ENCODE measurements at places on chromosomes 2 and 18.

DNA sequence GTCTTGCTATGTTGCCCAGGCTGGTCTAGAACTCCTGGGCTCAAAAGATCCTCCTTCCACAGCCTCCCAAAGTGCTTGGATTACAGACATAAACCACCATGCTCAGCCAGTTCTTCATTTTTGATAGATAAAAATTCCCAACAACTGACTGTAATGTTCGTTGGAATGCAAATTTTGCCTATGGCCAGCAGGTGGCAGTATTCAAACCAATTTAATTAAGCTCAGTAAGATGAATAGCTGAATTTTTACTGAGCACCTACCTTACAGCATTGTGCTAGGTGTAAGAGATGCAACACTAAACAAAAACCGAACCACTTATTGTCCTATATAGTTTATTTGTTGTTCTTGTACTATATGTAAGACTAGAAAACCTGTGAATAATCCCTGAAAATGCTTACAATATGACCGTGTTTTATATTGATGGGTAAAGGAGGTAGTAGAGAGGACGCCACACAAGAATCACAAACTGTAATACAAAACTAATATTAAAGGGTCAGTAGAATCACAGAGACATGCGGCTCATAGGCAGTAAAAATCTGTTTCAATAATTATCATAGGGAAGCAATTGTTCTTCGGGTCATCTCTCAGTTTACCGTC is 8.2 kb upstream of the TMEM182 start:
- no peak for DNase-seq

GRCh38 chr2:23427350-23427749 is 42.4 kb downstream of the KLHL29 start:
- no peak for DNase-seq

DNA sequence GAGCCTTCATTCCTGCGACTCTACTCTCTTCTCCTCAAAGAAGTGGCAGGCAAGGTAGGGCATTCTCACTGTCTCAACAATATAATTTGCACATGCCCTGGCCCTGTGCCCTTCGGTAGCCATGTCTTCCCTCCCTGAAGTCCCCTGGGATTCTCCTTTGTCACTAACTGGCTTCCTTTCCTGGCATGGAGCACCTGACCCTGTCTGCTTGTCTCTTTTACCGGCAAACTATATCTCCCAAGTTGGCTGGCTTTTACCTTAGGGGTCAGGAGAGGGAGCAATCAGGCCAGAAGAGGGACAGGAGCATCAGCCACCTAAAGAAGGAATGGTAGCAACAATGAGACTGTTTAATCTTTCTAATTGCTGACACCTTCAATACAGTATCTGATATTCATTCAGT is 51.9 kb upstream of the RMDN2 start:
- DNase-seq = no peak

GRCh38 chr2:77119333-77119732 is 402.8 kb downstream of the LRRTM4 start:
- DNase-seq = no peak

DNA sequence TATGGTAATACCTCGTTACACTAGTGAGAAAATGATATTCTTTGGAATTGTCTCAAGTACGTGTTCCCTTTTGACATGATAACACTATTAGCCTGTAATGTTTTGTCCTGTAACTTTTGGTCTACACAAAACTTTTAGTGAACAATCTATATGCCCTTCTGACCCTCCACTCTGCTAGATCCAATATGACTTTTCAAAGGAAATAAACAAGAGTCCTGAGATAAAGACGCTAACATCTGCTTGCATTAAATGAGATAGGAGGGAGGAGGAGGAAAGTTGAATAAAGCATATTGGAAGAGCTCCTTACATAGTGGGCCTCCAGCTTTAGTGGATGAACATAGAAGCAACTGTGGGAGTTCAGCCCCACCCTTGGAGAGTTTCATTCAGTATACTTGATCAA is 83.3 kb upstream of the CAVIN2 start:
- no peak for DNase-seq

Data from T follicular helper cell (primary cell).